ENCODE measurements at places on chromosomes 4 and X.

DNA sequence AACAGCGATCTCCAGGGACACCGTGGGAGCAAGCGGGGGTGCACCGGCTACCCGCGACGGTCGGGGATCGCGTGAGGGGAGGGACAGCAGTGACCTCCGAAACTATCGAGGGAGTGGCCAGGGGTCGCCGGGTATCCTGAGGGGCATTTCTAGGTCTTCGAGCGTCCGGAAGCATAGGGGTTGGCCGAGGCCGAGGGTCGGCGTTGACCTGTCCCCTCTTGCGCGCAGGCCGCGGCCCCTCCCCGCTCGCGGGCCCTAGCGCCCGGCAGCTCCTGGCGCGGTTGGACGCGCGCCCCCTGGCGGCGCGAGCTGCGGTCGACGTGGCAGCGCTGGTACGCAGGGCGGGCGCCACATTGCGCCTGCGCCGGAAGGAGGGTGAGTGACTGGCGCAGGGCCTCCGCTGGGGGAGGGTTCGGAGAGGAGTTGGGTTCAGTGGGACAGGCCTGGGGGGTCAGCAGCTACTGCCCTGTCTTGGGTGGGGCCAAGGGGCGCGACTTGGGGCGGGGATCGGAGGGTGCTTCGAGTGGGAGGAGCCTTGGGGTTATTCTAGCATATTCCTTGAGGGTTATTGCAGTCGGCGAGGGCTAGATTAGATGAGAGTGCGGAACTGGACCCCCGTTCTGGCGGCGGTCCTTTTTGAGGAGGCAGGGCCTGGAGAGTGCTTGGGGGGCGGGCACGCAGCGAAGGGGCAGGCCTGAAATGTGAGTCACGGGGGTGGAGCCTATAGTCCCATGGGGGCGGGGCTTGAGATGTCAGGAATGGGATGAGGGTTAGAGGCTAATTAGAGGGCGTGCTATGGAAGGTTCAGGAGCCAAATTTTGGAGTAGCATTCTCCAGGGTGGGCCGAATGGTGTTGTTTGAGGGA, 1.2 kb downstream of the MAGIX start:
- peak; percentile 84 for DNase-seq

- DNase-seq, result peak; percentile 49
Measured at GRCh38 chrX:40933706-40934425, 151.4 kb upstream of the USP9X start.

GRCh38 chr4:141331534-141332358, 111.1 kb downstream of the ZNF330 start:
- DNase-seq, result no peak

- no peak for DNase-seq
Measured at GRCh38 chr4:184854673-184855072, 28.9 kb upstream of the ACSL1 start.

DNA sequence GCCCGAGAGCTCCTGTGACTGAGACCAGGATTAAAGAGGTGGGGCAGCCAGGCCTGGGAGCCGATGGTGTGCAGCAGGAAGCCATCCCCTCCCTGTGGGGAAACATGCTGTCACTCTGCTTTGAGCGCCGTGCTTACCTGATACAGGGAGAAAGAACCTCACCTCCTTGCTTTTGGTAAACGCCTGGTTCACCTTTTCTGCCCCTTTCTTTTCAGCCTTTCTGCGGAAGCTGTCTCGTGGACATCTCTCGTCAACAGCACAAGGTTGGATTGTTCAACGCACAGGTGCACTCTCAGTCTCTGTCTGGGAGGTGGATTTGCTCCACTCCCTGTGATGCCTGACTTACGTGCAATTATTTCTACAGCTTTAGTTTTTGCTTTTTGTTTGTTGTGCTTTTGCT, 12.0 kb downstream of the ZFYVE28 start:
- DNase-seq, result no peak

DNA sequence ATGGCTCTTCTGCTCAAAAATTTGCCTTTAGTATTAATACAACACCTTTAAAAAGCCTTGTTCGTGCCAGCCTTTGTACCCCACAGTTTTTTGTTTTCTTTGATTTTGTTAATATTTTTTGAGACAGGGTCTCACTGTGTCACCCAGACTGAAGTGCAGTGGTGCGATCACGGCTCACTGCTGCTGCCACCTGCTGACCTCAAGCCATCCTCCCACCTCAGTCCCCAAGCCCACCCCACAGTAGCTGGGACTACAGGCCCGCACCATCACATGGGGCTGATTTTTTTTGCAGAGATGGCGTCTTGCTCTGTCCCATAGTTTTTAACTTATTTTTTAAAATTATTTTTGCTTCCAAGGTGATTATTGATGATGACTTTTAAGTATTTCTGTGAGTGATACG, 134.0 kb downstream of the HTR2C start:
- DNase-seq, result no peak

DNA sequence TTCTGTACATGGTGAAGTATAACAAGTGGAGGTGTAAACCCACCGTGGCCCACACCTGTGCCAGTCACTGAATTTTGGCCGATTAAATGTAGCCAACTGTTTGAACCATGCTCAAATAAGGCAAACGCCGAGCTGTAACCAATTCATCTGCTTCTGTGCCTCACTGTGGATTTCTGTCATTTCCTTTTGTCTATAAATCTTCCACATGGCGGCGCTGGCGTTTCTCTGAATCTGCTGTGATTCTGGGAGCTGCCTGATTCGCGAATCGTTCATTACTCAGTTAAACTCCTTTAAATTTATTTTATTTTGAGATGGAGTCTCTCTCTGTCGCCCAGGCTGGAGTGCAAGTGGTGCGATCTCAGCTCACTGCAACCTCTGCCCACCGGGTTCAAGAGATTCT, 19.2 kb downstream of the SUPT20HL2 start:
- no peak for DNase-seq

DNA sequence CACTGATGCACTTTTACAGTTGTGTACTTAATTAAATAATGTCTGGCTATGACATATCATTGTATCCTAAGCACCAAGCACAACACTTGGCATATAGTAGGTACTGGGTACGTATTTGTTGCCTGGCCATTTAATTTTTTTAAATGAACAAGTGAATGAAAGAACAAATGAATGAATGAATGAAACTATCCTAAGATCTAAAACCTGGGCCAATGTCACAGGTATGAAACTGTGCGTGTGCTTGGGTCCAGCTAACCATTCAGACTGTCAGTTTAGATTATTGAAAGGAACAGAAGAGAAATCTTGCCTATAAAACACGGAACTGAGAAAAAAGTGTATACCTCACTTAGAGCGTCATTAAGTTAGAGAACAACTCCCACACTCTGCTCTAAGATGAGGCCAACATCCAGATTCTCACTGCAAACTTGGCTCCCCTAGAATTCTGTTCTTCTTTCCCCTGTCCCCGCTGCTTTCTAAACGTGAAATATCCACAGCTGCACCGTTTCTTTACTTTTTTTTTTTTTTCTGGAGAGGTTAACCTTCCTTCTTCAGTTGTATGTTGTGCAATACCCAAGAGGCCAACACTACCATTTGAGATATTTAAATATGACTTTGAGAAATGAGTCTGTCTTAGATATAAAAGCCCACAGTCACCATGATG, 17.3 kb upstream of the SEL1L3 start:
- no peak for DNase-seq

- DNase-seq, result no peak
Measured at GRCh38 chr4:170591076-170591475, 501.3 kb upstream of the AADAT start.

DNA sequence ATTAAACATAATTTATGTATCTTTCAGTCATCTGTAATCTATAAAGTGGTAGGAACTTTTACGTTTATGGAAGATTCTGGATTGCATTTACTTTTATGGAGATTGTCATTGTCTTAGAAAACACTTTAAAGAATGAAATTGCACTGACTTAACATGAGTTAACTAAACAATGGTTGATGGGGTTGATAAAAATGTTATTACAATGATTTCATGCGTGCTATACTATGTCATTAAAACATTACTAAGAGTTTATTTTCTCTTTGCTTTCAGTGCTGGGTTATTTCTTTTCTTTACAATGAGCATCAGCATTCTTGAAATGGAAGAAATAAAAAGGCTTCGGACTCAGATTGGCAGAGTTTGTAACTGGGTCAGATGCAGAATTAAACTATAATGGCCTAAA, 67.1 kb upstream of the PDLIM3 start:
- no peak for DNase-seq

GRCh38 chrX:66163447-66163846, 600 bp upstream of the HEPH start:
- no peak for DNase-seq

- no peak for DNase-seq
Measured at GRCh38 chrX:148647651-148648050, 147.2 kb downstream of the AFF2 start.

DNA sequence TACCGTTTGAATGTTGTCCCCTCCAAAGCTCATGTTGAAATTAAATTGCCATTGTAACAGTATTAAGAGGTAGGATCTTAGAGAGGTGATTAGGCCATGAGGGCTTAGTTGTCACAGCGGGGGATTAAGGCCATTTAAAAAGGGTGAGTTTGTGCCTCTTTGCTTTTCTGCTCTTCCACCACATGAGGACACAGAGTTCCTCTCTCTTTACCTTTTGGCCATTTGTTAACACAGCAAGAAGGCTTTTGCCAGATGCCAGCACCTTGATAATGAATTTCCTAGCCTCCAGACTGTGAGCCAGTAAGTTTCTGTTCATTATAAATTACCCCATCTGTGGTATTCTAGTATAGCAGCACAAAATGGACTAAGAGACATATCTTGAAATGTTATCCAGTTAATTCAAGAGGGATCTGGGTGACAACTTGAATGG, 7.8 kb upstream of the HERC3 start:
- DNase-seq, result no peak

GRCh38 chrX:20393944-20394343, 127.2 kb upstream of the RPS6KA3 start:
- peak; percentile 26 for DNase-seq

Measured in right lung (tissue), 10 donors.